Stomach (tissue), 19 donors: ENCODE measurements at places on chromosomes 6 and 20. TPM values are rescaled to one million over a fixed set of nuclear protein-coding genes. Genes with fewer than 3 reads are reported as not detected.

GRCh38 chr20:32263398-32263954 lies 14.0 kb upstream of the KIF3B start:
- no peak for DNase-seq

- peak; percentile 75 for DNase-seq
Observed at GRCh38 chr6:169961772-169962561, 210.5 kb downstream of the ERMARD start.

- no peak for DNase-seq
Observed at GRCh38 chr6:165825256-165825815, 162.3 kb upstream of the PDE10A start.

Gene KIAA1755
- total RNA-seq: not detected

Gene CEBPB
- total RNA-seq: 37.1 TPM
